ENCODE measurements at places on chromosomes 1 and 21.

- DNase-seq = no peak
Observed at GRCh38 chr1:228114827-228115226, 5.7 kb upstream of the MRPL55 start.

- DNase-seq = peak; percentile 74
Observed at GRCh38 chr1:154353460-154353904, 28.2 kb downstream of the ATP8B2 start.

DNA sequence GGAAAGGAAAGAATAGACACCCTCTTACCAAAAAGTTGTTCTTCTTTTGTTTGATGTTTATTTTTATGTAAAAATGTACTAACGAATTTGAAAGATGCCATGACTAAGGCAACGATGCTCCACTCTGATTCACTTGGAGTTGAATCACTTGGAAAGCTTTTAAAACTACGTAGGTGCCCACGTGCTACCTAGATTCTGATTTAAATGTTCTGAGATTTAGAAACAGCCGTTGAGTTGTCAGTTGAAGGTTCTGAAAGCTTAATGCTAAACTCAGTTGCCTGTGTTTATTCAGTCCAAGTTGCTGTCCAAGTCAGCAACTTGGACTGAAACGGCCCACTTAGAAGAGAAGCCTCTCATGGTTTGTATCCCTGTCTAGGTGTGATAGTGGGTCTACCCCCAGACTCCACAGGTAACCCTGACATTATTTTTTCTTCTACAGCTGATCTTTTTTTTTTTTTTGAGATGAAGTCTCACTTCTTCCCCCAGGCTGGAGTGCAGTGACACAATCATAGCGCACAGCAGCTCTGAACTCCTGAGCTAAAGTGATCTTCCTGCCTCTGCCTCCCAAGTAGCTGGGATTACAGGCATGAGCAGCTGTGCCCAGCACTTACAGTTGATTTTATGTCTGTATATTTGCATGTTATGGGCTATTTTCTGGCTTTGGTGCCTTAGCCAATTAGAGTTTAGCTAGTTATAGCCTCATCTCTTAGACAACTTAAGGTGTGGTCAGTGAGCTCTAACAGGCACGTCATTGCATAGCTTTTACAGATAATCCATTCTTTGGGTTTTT lies 1.4 kb upstream of the VAMP4 start:
- DNase-seq = peak; percentile 87

DNA sequence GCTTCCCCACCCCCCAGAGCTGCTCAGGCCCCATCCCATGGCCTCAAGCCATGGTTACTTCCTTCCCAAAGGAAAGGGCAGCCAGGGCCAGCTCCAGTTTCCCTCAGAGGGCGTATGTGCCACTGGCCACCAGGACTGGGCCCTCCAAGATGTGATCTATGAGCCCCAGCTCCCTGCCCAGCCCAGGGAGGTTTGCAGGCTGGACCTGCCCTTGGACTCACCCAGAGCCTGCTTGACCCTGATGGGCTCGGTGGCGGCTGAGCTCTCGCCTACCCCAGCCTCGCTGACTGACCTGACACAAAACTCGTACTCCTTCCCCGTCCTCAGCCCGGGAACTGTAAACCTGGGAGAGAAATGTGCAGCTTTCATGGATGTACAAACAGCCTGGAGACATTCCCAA lies 29.6 kb downstream of the MYOM3 start:
- no peak for DNase-seq

DNA sequence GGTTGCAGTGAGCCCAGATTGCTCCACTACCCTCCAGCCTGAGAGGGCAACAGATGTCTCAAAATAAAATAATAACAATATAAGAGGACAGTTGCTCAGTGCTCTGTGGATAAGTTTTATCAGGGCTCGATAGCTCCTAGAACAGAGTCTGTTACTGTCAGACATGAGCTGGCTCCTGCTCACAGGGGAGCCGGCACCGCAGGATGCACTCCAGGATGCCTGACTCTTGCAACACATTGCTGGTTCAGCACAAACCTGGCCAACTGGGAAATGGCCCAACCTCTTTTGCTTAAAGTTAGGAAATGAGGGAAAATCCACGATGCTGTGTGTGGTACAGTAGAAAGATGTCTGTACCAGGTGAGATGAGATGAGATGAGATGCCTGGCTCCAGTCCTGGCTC lies 5.8 kb upstream of the CTSE start:
- peak; percentile 3 for DNase-seq

DNA sequence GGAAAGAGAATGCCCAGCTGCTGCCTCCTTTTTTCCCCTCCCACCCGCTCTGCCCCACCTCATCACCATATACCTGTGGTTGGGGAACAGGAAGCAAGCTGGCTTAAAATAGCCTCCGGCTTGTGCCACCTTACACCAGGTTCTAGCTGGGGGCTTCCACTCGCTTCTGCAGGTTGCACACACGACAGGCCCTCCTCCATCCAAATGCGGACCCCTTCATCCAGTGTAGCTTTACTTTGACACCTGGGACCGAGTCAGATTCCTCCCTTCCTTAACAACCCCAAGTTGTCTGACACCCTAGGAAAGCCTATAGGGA lies 14.6 kb downstream of the BLACAT1 start:
- no peak for DNase-seq

GRCh38 chr1:178500091-178500770 lies 3.5 kb upstream of the CLEC20A start:
- no peak for DNase-seq

- no peak for DNase-seq
Observed at GRCh38 chr1:63690966-63691700, 82.7 kb upstream of the ROR1 start.

- DNase-seq = no peak
Observed at GRCh38 chr1:169731446-169731845, 2.4 kb downstream of the SELE start.

DNA sequence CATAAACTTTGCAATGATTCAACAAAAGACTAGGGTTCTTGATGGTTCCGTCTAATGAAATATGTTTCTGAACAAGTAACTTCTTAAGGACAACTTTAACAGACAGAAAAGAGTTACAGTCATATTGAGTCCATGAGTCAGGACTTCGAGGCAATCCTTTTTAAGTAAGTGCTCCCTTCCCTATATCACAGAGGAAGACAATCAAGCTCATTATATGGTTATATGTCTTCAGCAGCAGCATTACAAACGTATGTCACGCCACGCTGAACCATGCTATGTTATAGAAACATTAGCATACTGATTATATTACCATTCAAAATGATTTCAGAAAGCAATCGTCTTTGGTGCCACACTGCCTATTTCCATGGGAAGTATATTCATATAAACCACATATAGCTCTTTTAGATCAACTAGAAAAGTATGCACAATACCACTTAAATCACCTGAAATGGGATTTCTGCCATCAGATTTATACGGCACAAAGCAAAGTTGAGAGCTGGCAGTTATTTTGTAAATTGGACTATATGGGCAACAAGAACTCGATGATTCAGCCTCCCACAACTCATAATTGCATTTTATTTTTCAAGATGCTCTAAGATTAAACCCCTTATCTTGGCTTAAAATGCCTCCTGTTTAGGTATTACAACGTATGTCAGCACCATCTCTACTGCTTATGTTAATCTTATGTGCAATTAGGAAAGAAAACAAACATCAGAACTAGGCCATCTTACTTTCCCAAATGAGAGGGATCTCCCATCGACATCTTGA lies 111.3 kb upstream of the SAMSN1 start:
- no peak for DNase-seq

DNA sequence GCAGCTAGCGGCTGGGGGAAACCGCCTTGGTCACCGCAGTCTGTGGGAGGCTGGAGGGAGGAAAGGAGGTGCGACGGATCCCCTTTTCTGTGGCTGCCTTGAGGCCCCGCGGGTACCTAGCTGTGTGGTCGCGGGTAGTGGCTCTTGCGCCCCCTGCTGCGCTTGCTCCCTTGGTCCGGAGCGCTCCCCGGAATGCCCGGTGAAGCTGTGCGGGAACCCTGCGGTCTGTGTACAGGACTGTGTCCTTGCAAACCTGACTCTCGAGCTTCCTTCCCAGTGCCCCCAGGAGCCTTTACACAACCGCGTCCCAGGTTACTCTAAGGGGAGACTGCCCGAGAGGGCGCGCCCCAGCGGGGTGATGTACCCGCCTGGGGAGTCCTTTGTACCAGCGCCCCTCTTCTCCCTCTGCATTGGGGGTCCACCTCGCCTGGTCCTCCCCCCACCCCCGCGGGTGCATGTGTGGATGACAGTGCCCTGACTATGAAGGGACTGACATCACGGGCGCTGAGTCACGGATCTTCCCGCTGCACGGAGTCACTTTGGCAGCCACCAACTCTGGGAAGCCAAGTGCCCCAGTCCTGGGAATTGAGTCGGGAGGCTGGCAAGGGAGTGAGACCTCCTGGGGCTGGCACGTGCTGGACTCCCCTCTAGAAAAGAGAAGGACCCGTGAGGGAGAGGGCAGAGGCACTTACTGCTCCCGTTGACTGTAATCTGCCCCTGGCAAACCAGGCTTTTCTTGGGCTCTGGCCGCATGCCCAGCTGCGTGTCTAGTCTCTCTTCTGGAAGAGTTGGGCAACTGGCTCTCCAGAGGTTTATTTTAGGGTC lies 816 bp downstream of the IL6R start:
- DNase-seq = peak; percentile 40

DNA sequence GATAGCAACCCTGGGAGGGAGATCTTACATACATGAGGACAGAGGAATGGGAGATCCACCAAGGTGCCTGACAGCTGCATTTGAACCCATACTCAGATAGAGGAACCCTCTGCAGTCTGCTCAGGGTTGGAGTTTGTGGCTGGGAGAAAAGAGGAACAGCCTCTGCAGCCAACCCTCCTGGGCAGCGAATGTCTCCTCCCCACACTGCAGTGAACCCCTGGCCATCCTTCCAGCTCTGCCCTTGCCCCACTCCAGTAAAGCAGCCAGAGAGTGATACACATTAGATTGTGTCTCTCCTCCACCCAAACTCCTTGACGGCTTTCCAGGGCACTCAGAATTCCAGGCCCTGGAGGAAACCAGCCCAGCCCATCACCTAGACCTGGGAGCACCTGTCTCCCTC lies 137.7 kb downstream of the RUNX1 start:
- DNase-seq = no peak

GRCh38 chr1:172394141-172394751 lies 26.2 kb upstream of the C1orf105 start:
- DNase-seq = no peak

- DNase-seq = no peak
Observed at GRCh38 chr1:232463225-232463624, 166.7 kb downstream of the SIPA1L2 start.

DNA sequence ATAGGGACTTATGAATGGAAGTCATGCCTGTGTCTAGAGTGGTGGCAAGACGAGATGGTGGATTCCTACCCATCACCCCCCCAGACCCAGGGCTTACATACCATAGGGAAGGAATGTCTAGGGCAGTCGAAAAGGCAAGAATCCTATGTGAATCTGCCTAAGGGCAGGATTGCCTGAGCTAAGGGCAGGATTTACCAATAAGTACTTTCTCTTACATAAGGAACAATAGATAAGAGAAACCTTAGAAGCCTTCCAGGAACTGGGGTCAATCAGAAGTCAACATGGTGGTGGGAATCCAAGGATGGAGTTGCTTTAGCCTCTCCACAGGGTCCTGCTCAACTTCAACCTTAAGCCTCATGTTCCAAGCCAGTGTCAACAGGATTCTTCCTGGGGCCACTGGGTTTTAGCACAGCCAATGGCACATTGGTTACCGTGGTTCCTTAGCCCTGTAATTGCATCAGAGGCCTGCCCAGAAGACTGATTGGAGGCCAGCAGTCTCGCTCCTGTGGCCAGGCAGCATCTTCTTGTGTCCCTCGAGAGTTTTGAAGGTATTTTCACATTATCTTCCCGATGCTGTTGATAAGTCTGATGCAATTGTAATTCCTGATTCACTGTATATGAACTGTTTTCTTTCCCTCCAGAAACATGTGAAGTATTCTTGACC lies 20.7 kb downstream of the BACE2 start:
- DNase-seq = no peak

- DNase-seq = no peak
Observed at GRCh38 chr1:184078564-184079249, 27.2 kb downstream of the TSEN15 start.

DNA sequence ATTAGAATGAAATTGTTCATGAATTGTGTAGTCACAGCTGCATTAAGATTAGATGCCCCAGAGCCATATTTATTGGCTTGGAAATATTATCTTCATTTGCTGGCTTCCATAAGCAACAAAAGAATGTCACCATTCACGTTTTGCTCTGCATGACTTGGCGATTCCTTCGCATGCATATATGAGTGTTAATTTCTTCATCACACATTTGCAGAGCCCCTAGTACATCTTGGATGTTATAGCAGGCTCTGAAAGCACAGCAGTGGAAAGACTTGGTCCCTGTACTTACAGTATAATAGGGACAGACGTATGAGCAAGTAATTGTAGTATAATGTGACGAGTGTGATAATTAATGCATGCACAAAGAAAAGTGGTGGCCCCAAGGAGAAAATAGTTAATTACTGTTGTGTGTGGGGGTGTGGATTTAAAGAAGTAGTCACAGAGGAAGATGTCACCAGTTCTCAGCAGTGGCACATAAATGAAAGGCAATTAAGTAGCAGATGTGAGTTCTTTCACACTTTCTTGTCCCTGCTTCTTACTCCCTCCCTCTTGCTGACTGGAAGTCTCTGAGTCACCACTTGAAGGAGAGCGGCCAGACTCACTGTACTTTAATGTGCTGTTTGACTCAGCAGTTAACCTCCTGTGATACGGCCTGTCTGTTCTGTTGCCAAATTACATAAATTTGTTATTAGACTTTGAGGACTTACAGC lies 21.0 kb downstream of the S100A10 start:
- peak; percentile 87 for DNase-seq

GRCh38 chr1:30379684-30380624 lies 343.4 kb downstream of the MATN1 start:
- peak; percentile 32 for DNase-seq

GRCh38 chr1:28313702-28314546 lies 14.9 kb upstream of the MED18 start:
- peak; percentile 64 for DNase-seq

- no peak for DNase-seq
Observed at GRCh38 chr1:57512386-57512785, 88.5 kb upstream of the DAB1 start.

GRCh38 chr1:14672005-14672404 lies 73.5 kb downstream of the KAZN start:
- no peak for DNase-seq

DNA sequence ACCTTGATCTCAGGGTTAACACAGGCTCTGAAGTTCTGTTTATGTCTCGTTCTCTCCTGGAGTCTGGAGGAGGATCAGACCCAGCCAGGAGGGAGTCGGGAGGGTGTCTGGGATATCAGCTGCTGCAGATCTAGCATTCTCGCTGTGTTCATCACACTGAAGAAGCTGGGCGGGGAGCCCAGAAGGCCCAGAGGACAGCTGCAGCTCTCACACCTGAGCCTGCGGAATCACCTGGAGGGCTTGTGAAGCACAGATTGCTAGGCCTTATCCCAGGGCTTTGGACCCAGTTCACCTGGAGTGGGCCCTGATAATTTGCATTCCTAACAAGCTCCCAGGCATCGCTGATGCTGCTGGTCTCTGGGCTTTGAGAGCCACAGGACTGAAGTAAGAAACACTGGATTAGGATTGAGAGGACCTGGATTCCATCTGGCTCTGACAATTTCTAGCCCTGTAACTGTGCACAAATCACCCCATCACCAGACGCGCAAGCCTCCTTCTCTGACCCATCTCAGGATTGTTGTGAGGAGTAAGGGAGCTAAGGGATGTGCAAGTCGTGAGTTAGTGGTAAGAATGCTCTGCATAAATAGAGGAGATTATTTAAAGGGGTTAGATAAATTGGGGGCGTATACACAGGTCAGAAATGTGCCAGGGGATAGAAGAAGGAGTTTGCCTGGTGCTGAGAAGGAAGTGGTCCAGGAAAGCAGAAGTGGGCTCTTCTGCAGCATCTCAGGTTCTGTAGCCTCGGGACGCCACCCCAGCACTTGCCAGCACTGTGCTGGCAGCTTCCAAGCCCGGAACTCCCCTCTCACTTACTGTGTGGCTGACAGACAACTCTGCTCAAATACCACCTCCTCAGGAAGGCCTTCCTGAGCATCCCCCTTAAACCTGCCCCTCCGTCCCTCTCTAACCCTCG lies 19.1 kb downstream of the ABCA4 start:
- no peak for DNase-seq

All from HCEC 1CT (cell line).